ENCODE measurements at places on chromosomes 13 and 19.

- DNase-seq, result no peak
Observed at GRCh38 chr13:95833126-95833525, 156.2 kb downstream of the DNAJC3 start.

- DNase-seq, result no peak
Observed at GRCh38 chr13:52896827-52897659, 48.6 kb upstream of the PCDH8 start.

GRCh38 chr13:35157143-35157755, 215.2 kb downstream of the NBEA start:
- no peak for DNase-seq

DNA sequence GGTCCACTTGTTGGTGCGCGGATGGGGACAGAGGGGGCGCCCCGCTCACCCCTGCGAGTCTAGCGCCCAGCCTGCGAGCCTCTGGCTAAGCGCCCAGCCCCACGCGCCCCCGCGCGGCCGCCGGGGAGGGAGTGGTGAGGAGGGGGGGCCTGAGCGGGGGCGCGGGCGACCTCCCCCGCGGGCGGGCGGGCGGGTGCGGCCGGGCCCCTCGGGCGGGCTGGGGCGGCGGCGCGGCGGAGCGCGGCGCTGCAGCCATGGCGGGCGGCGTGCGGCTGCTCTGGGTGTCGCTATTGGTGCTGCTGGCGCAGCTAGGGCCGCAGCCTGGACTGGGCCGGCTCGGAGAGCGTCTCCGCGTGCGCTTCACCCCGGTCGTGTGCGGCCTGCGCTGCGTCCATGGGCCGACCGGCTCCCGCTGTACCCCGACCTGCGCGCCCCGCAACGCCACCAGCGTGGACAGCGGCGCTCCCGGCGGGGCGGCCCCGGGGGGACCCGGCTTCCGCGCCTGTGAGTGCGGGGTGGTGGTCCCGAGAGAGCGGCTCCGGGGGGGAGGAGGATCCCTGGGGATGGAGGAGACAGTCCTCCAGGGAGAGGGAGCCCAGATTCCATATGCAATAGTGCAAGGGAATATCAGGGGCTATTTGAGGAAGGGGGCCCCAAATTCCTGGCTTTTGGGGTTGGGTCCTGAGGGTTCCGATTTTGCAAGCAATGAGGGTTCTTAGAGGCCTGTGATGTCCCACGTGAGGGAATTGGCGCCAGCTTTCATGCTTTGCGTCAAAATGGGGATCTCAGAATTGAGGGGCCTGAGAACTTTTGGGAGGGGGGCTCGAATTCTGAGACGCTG, at the start of gene LTBP4:
LTBP4 (plus strand) TSS at position 236 of the 841 bp plus-strand sequence; CDS start at position 255, 19 bp downstream.
- peak; percentile 57 for DNase-seq

DNA sequence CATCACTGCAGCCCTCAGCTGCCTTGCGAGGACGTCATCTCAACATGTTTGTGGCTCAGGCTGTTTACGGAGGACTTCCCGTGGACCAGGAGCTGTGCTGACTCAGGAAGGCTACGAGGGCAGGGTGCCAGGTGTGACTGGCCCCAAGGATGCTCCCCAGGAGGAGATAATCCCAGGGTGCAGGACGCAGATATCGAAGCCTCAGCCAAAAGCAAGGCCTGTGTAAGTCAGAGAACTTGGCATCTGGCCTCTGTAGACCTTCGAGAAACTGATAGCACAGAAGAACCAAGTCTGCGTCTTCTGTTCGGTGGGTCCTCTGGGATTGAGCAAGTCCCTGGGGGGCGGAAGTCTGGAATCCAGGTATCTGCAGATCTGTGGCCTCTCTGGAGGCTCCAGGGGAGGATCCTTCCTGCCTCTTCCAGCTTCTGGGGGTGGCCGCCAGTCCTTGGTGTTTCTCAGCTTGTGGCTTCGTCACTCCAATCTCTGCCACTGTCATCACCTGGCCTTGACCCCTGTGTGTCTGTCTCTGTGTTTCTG, 2.6 kb upstream of the DOHH start:
- no peak for DNase-seq

DNA sequence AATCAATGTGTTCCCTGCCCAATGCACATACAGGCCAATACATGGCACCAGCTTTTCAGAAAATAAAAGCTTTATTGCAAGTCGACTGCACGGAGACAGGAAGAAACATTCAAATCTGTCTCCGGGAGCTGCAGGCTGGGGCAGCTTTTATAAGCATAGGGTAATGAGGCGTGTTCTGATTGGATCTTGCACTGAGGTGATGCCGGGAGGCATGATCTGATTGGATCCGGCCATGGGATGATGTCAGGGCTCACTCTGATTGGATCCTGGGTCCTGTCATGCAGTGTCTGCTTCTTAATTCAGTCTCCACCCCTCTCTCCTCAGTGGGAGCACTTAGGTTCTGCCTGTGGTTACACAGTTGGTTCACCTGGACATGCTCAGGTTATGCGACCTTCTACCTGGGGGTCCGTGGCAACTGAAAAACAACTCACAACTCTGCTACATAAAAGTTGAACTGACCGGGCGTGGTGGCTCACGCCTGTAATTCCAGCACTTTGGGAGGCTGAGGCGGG, 11.8 kb upstream of the FBN3 start:
- no peak for DNase-seq

DNA sequence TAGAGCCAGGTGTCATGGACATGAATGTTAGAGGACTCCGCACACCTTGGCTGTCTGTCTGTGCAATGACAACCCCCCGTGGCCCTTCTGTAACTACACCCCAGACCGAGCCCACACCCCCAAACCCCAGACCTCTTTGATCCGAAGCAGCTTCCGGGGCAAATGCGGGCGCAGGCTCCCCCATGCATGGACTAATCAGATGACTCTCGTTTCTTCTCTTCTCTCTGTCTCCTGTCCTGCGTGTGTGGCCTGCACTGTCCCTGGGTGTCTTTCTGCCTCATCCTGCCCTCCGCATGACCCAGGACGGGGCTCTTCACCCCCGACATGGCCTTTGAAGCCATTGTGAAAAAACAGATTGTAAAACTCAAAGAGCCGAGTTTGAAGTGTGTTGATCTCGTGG, 38.9 kb downstream of the TMED1 start:
- peak; percentile 50 for DNase-seq

DNA sequence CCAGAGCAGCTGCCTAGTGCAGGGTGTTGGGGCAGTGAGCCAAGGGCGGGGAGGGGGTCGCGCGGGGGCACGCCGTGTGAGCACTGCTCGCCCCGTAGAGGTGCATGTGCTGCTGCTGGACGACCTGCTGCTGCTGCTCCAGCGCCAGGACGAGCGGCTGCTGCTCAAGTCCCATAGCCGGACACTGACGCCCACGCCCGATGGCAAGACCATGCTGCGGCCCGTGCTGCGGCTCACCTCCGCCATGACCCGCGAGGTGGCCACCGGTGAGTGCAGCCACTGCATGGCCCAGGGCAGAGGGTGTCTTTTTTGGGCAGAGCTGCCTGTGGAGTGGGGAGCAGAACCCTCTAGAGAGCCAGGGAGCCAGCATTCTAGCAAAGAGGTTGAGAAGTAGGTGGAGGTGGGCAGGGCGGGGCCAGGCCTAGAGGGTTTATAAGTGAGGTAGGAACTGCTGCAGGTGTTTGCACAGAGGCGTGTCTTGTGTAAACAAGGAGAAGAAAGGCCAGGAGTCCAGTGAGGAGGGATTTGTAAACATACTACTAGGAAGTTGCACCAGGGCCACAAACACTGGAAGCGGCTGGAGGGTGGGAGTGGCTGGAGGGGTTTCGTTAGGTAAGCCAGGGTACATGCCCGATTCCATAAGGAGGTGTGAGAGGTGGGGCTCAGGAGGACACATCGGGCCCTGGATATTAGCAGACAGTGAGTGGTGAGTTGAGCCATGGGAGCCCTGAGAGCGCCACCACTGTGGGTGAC, 21.3 kb downstream of the ARHGEF1 start:
- DNase-seq, result no peak

- DNase-seq, result no peak
Observed at GRCh38 chr13:93534181-93534700, 307.6 kb downstream of the GPC6 start.

GRCh38 chr19:30430206-30430734, 58.1 kb downstream of the ZNF536 start:
- DNase-seq, result no peak

DNA sequence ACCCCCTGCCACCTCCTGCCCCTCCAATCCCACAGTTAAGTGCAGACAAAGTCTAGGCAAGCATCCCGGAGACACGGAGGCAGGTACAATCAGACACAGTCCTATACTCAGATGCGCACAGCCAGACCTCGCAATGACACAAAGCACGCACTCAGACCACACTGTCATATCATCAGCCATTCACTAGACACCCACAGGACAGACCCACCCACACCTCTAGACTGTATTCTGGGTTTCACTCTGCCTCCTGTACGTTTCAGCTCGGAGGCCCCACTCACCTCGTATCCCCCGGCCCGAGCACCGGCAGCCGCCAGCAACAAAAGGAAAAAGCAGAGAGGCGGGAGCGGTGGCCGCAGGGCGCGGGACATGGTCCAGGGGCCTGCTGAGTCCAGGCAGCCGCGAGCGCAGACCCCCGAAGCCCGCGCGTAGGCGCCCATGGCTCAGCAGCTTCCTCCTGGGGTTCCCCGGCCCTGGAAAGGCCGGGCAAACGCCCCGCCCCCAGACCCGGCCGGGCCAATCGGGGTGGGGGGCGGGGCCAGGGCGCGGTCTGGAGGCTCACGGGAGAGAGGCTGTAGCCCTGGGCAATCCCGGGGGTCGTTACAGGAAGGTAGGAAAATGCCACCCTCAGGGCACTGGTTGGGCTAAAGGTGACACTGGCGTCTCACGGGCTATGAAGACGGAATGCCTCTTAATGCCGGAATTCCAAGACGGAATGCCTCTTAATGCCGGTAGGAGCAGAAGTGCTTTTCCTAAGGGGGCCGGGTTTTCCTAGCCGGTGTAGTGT, at the start of the genes MAN2B1 and WDR83:
MAN2B1 (minus strand) TSS at position 478 of the 784 bp plus-strand sequence; CDS start at position 437, 41 bp downstream.
WDR83 (plus strand) TSS at position 543 of the 784 bp plus-strand sequence. CDS start 2,984 bp downstream, outside the sequence.
- peak; percentile 82 for DNase-seq

DNA sequence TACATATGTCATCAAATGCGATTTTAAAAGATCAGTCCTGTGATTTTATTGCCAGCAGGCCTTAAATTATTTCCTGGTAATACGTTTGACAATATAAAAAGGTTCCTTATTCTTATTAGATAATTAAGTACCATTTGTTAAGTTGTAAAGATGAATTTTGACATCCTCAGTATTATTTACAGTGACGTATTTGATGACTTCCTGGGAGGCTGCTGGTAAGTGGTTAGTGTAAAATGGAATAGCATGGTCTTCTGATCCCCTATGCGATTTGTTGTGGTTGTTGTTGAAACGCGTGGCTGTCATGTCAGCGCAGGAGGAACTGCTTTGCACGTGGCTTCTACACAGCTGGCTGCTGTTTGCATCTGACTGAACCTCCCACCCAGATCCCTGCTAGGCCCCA, 99.7 kb downstream of the DCLK1 start:
- DNase-seq, result no peak

GRCh38 chr13:72523049-72523448, 204.4 kb downstream of the MZT1 start:
- no peak for DNase-seq

DNA sequence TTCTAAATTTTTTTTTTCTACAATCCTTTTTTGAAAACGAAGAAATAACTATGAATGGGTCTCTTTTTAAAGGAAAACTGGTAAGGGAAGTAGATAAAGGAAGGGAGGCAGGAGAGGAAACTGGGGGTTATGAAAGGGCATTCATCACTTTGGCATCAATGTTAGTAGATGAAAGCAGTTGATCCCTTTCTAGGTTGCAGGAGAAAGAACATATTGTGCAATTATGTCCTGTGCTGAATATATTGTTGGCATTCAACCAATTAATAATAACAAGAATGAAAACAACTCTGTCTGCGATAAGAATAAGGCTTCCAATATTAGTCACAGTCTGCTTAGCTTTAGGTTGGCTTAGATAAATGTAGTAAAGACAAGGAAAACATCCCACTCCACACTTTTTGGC, 796.8 kb upstream of the KLHL1 start:
- DNase-seq, result no peak

- DNase-seq, result no peak
Observed at GRCh38 chr13:99267927-99268326, 9.7 kb upstream of the GPR18 start.

DNA sequence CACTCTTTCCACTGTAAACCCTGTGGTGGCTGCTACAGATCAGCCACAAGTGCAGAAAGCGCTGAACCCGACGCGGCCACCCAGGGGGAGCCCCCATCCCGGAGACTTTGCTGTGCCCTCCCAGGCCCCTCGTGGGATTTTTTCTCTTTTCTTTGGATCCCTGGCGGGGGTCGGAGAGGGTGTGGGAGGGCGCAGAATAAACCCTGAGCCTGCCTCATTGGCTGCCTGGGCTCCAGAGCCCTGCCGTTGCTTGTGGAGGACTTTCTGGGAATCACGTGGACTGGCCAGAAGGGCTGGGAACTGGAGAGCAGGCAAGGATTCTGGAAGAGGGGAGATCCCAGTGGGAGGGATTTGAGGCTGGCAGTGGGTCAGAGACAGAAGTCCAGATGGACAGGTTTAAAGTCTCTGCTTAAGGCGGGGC, 24.9 kb downstream of the GADD45B start:
- no peak for DNase-seq

GRCh38 chr19:45400192-45400591, 4.7 kb downstream of the PPP1R13L start:
- DNase-seq, result no peak
